Endodermal cell (in vitro differentiated cells): ENCODE measurements at places on chromosomes 3 and 15.
A peak's percentile ranks its signal among the peaks of the same experiment; 100 is the strongest.

DNA sequence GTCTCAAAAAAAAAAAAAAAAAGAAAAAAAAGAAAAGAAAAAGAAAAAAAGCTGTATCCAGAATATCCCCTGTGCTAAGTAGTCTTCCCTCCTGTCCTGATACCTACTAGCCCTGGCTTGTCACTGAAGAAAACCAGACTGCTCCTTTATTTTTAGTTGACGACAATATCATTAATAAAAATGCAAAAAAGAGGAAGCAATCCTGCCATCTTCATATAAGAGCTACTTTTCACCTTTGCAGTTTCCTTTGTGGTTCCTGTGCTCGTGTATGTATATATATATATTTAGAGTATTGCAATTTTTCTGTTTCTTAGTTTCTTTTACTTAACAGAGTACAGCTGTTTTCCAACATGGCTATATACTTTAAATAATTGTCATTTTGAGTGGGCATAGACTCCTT is 13.6 kb downstream of the C3orf20 start:
- no peak for DNase-seq

DNA sequence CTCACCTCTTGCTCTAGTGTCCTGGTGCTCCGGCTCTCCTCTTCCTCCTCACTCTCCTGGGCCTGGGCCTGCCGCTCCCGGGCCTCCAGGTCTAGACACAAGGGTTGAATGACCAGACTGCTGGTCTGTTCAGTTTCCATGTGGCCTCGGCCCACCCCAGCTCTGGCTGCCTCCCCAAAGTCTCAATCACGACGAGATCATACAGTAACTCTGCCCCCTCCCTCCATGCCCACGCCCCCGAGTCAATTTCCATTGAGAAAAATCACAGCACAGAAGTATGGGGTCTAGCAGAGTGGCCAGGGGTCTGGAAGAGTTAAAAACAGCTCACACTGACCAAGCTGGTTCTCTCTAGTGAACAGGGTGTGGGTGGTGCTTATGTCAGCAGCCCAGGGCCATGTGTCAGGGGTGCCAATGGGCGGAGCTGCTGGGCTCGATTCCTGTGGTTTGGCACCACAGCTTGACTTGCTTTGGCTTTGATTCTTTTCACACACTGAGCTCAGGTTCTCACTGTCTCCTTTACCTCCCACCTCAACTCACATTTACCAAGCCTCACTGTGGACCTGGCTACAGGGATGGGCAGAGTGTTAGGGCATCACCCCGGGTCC is 6.9 kb downstream of the C15orf62 start:
- DNase-seq = no peak

GRCh38 chr15:67678993-67679392 is 136.5 kb downstream of the MAP2K5 start:
- no peak for DNase-seq

DNA sequence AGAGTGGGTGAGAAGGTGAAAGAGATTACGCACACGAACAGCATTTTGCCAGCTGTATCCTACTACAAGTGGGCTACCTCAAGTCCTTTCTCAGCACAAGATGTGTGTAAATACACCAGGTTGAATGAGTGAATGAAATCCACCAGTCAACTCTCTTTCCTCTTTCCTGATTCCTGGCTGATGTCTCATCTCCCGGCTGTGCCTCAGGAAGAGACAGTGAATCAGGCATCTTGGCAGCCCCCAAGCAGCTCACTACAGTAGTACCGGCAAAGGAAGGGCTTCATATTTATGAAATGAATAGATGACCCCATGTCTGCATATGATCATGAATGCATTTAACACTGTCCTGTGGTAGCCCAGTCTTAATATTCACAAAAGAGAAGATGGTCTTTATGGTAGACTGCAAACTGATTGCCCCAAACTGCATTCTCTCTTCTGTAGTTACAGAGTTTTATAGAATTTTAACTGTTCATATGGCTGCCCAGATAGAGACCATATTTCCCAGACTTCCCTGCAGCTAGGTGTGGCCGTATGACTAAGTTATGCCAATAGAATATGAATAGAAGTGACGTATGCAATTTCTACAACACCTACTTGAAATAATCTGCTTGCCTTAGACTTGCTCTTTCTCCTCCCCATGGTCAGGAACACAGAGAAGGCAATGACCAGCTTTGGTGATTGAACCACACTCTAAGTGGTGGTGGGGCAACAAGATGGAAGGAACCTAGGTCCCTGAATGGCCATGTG is 22.7 kb downstream of the MGLL start:
- DNase-seq = no peak

DNA sequence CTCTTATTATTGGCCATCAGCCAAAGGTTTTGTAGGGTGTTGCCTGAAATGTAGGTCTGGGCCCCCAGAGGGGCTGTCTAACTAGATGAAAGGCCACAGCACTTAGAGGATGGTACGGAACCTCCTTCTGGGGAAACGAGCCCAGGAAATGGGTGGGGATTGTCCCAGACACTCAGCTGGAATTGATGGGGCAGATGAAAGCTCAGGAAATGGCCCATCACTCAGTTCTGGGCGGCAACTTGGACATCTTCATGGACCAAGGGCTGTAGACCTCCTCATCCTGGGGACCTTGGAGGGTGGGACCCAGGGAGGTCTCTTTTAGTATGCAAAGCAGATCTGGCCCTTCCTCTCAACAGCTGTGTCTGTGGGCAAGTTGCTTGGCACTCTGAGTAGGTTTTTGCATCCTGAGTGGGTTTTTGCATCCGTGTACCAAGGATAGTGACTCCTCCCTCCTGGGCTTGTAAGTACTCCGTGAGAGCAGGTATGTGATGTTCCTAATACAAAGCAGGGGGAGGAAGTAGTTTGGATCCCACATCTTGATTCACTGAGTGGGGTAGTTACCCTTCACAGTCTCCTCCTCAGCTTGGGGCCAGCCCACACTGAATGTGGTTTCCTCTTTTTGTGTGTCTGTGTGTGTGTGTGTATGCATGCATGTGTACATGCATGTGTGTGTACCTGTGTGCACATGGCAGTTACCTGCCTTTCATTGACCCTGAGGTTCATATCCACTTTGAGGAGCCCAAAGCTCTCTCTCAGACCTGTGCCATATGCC is 292.0 kb downstream of the RPLP1 start:
- no peak for DNase-seq

DNA sequence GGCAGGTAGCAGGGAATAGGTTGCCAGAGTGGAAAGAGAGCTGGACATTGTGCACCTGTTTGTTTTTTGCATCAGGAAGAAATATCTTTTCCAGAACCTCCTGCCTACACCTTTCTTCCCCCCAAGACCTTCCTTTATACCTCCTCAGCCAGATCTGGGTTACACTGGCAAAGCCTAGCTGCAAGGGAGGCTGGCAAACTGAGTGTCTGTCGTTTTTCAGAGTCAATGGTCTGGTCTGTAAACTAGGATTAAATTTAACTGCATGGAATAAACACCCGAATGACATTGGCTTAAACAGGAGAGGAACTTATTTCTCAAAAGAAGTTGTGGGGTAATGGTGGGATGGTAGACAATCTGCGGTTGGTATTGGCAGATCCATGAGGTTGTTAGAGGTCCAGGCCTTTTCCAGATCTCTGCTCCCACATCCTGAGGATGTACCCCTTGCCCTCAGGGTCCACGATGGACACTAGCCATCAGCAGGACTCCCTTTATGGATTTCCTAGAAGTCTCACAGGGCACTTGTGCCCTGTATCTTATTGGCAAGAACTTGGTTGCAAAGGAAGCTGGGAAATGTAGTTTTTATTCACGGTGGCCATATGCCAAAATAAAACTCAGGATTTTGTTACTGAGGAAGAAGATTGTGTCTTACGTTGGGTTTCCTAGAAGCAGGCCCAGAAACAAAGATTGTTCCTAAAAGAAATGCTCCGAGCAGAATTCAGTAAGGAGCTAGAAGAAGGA is 3.2 kb upstream of the RARRES1 start:
- no peak for DNase-seq

DNA sequence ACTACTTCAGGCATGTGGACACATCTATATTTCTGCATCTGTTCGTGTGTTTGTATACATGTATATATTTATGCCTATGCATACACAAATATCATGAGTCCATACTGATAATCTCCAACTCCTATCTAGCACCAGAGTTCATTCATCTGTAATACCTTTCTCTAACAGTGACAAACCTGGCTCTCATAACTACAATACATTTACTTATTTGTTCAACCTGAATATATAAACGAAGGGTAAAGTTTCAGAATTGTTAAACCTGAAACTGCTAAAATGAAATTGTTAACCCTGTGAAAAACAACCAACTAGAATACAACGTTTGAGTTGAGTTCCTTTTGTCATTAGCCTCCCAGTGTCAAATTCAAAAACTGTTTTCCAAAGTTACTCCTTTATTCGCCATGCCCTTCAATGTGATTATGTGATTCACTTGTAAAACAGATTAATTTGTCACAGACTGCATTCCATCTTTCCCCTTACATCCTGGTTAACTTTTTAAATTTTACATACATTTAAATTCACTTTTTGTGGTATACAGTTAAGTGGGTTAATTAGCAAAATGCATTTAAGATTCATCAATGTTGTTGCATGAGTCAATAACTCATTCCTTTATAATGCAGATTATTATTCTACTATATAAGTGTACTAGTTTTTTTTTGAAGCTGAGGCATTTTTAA is 58.5 kb downstream of the PIK3R4 start:
- no peak for DNase-seq

DNA sequence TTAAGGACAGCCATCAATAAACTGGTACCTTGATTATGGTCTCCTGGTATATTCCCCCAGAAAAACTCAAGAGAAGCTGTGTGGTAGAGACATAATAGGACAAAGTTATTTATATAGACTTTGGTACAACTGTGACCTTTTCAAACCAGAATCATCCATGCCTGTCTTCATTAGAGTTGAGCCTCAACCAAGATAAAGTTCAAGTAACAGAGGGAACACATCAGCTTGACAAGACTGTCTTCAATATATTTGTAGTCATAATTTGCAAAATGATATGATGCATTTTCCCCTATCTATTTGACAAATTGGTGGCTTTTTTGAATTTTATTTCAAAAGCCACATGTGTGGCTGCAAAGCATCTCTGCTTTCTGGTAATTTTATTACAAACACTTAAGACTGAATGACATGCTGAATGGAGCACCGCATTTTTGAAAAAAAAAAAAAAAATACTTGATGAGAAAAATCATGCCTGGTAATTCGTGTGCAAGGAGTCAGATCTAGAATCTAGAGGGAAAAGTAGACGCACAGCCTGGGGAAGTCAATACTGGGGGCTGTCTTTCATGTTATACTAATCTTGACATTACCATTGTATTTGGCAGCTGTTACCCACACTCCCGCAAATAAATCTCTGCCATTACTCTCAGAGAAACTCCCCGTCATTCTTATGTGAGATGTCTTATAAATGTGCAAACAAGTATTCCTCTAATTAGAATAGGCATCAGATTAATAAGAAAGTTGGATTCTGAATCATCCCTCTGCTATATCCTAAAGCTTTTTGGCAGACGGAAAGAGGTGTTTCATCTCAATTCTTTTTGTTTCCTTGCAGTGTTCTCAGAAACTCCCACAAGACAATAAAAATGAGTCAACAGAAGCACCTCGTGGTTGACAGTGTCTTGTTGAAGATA is 554.8 kb upstream of the CBLB start:
- no peak for DNase-seq

- DNase-seq = no peak
Observed at GRCh38 chr3:192817053-192817452, 89.7 kb upstream of the FGF12 start.

- DNase-seq = peak; percentile 58
Observed at GRCh38 chr3:38650248-38650951, 913 bp upstream of the SCN5A start.

DNA sequence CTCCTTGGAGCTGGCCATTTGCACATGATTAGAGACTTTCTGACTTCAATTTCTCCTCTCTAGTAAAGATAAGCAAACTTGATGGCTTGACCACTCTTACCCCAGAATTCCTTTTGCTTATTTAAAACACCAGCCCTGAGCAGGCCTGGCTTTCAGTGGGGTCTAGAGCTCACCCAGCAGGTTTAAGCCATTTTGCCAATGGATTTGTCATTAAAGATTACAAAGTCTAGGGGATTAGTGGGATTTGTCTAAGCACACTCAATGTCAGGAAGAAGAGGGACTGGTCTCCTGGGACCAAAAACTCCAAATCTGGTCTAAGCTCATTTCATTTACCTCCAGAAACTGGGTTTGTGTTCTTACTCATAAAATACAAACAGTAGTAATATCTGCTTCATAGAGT is 57.3 kb upstream of the SNTN start:
- peak; percentile 49 for DNase-seq

GRCh38 chr3:184766555-184767261 is 45.3 kb upstream of the VPS8 start:
- DNase-seq = no peak

DNA sequence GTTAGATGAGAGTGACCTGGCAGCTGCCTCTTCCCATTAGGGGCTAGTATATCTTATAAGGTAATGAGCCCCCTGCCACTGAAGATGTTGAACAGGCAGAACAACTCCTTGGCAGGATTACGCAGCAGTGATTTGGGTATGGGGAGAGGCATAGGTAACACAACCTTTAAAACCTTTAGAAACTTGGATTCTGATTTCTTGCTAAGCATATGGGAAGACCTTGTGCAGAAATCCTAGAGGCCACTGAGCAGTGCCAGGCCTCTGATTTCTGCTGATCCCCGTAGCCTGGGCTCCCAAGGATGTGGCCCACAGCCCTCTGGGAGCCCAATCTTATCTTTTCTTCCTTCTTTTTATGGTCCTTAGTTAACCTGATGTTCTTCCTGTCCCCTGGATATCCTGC is 237.9 kb upstream of the ROPN1 start:
- DNase-seq = no peak

GRCh38 chr3:43319794-43320193 is 33.5 kb downstream of the SNRK start:
- no peak for DNase-seq

- peak; percentile 70 for DNase-seq
Observed at GRCh38 chr3:182238126-182238525, 526.4 kb downstream of the SOX2 start.

DNA sequence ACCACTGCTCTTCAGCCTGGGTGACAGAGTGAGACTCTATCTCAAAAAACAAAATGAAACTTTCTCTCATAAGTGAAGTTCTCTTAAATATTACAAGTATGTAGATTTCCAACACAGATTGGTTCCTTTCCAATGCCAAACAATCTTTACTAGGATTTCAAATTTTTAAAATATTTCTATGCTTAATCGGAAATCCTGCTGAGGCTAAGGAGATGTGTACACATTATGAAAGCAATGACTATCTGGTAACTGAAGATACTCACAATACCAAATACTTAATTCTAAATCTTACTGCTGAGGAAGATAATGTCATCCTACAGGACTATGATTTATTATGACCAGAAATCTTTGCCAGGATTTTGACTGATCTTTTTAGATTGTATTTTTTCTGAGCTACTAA is 255.6 kb upstream of the ZNF717 start:
- no peak for DNase-seq

GRCh38 chr3:18751514-18751913 is 326.4 kb upstream of the SATB1 start:
- no peak for DNase-seq

GRCh38 chr3:46629551-46630517 is 17.5 kb downstream of the FAM240A start:
- peak; percentile 95 for DNase-seq

GRCh38 chr3:172256101-172256734 is 192.0 kb downstream of the GHSR start:
- no peak for DNase-seq

GRCh38 chr3:3085782-3086181 is 24.4 kb downstream of the IL5RA start:
- no peak for DNase-seq
